ENCODE measurements at places on chromosomes 11 and 22.
A peak's percentile ranks its signal among the peaks of the same experiment; 100 is the strongest.

DNA sequence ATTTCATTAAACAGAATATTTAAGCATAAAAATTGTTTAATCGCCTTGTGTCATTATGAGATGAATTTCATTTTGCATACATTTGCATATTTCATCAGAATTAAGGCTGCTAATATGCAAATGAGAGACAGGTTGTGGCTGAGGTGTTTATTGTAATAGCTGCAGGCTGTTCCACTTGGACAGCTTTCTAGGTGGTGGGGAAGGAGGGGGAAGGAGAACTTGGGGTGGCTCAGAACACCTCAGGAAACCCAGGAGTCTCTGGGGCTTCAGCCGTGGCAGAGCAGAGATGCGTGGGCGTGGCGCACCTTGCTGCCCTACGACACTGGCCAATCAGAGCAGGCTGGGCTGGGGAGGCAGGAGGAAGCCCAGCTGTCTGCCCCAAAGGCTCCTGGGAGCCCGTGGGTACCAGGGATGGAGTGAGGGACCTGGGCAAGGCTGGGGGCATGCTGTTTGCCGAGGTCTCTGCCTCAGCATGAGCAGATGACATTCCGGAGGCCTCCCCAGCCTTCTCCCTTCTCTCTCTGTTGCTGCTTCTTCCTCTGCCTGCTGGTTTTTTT is 542.9 kb downstream of the MN1 start:
- DNase-seq, result no peak

GRCh38 chr22:40578171-40578570 is 58.3 kb downstream of the MRTFA start:
- DNase-seq, result no peak

DNA sequence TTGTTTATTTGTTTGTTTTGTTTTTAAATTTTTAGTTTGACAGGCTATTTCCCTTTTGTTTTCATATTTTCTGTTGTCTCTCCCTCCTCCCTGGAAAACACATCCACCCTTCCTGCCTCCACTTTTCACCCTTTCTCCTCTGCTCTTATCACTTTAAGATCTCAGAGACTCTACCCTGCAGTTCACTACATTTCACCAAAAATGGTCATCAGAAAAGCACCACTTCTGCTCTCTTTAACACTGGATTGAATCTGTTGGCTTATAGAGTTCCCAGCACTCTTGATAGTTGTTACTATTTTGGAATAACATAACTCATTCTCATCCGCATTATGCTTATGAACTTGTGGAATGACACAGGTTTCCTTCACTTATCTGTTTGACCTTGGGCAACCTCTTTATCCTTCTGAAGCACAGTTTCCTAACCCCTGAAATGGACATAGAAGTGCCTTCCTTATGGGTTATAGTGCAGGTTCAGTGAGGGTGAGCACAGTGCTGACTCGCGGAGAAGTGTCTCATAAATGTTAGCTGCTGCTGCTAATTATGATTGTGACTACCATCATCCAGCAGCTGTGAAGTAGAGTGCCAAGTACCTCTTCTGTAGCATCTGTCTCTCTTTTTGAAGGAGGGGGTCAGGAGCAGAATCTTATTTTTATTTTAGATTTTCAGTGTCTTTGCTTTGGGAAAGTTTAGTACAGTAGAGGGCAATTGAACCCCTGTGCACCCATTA is 15.0 kb downstream of the TEAD1 start:
- peak; percentile 75 for DNase-seq

DNA sequence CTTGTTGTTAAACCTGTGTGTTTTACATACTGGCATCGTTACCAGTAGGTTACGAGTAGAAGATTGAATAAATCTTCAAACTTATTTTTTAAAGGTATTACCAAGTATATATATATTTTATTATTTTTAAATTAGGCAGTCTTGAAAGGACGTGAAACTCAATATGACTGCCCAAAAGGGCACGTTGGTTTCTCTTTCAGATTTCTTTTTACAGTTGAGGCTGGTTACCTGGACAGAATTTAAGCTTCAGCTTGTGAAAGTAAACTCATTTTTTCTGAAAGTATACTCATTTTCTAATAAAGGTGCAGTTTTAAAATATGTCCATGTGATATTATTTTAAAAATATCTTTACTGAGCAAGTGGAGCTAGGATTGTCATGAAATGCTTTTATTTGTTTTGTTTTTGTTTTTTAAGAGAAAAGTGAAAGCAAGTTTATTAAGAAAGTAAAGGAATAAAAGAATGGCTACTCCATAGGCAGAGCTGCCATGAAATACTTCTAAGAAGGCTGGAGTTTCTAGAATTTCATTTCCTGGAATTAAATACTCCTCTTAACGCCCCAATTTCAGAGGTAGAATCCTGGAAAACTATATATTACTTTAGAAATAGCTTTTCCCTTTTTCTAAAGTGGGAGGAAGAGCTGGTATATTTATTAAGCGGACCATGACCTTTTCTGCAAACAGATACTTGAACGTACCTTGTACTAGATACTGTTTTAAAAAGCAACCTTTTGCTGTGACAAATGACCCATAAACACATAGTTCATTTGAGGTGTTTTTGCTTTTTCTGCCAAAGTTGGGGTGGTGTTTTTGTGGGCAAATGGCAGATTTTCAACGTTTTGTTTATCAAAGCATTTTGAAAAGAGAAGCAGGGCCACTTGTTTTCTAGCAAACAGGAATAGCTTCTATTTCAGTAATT is 1.9 kb downstream of the FBXO7 start:
- DNase-seq, result no peak

GRCh38 chr11:58254936-58255335 is 13.1 kb downstream of the OR10W1 start:
- DNase-seq, result no peak

DNA sequence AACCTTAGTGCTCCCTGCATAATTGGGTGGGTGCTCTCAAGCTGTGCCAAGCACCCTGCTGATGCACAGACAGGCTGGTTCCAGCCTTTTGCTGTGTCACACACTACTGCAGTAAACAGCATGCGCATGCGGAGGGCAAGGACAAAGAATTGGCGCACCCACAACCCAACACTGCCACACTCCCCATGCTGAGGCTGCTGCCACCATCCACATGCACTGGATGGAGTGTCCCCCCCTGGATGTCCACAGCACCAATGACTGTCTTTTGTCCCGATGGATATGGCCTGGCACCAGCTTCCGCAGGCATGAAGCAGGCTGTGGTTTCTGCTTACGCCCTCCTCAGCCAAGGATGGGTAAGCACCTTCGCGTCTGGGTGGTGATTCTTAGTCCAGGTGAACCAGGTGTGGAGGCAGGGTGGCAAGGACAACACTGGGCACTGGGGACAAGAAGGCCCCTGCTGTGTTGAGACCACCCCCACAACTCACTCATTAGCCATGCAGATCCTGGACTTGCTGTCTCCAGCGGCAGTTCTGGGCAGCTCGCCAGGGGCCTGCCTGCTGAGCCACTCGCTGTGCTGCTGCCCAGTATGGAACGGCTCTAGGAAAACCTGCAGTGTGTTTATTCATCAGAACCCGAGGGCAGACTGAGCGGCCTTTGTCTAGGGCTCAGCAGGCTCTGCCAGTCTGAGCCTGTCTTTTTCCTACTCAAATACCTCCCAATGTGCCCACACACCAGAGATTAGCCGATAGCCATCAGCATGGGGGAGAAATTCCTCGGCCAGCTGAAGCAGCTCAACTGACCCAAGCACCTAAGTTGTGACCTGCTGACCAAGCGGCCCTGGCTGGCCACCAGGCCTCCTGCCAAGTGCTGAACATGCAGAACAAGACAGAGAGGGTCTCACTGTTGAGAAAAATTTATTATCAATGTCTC is 8.2 kb upstream of the NAP1L4 start:
- DNase-seq, result peak; percentile 97

- no peak for DNase-seq
Observed at GRCh38 chr11:127506647-127507046, 506.1 kb upstream of the KIRREL3 start.

GRCh38 chr11:30586251-30587144 is at the start of gene MPPED2:
MPPED2 (minus strand) TSS chr11:30586353; CDS start chr11:30580373, 5,980 bp downstream.
- peak; percentile 29 for DNase-seq

DNA sequence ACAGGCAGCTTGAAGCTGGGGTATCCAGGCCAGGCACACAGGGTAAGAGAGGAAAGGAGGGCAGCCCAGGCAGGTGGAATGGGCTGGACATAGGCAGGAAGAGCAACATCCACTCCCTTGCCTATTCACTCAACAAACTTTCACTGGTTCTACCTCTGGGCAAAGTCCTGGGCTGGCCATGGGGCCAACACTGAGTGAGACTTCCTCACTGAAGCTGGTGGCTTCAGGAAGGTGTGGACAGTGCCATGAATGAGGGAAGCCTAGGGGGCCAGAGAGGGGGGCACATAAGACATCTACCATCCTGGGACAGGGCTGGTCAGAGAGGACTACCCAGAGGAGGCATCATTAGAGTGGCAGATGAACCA is 44.9 kb upstream of the TCF20 start:
- DNase-seq, result no peak

- peak; percentile 63 for DNase-seq
Observed at GRCh38 chr11:94400839-94401772, at the start of gene GPR83. GPR83 (minus strand) TSS chr11:94401419; CDS start chr11:94401247, 172 bp downstream.

- DNase-seq, result no peak
Observed at GRCh38 chr11:100805506-100806199, 118.6 kb downstream of the ARHGAP42 start.

DNA sequence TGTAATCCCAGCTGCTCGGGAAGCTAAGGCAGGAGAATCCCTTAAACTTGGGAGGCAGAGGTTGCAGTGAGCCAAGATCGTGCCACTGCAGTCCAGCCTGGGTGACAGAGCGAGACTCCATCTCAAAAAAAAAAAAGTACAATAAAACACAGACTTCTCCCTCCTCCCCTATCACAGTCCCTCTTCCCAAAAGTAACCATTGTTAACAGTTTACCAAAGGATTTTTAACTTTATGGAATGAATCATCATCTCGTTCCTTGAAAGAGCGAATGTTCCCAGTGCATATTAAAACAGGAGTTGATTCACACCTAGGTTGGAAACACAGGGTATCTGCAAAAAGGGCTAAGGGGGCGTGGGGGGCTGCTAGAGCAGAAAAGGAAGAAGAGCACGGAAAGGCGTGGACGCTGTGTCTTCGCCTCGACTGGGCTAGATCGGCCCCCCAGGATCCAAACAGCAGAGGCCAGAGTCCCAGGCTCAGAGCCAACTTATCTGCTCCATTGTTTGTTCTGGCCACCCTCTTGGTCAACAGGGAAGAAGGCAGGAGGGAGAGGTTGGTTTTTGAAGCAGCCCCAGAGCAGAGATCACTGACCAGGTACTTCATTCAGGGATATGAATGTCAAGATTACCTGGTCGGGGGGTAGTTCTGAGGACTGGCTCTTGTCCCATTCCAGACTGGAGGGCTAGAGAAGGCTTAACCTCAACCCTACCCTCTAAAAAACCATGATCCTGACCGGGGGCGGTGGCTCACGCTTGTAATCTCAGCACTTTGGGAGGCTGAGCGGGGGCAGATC is 2.1 kb upstream of the AHNAK start:
- no peak for DNase-seq

DNA sequence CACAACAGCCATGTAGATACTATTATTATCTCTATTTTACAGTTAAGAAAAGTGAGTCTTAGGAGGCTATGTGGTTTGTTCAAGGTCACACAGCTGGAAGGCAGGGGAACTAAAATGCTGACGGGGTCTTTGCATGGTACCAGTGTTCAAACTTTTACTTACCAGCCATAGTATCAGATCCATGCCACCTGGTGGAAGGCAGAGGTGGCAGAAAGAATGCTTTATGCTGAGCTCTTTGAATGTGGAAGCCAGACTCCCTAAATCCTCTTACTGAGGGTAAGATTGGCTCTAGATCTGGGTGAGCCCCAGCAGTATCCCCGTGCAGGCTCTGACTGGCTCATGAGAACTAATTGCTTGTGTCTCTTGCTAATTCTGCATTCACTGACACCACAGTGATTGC is 54.3 kb upstream of the NAV2 start:
- no peak for DNase-seq

GRCh38 chr11:98740321-98740720 is 280.4 kb upstream of the CNTN5 start:
- no peak for DNase-seq

DNA sequence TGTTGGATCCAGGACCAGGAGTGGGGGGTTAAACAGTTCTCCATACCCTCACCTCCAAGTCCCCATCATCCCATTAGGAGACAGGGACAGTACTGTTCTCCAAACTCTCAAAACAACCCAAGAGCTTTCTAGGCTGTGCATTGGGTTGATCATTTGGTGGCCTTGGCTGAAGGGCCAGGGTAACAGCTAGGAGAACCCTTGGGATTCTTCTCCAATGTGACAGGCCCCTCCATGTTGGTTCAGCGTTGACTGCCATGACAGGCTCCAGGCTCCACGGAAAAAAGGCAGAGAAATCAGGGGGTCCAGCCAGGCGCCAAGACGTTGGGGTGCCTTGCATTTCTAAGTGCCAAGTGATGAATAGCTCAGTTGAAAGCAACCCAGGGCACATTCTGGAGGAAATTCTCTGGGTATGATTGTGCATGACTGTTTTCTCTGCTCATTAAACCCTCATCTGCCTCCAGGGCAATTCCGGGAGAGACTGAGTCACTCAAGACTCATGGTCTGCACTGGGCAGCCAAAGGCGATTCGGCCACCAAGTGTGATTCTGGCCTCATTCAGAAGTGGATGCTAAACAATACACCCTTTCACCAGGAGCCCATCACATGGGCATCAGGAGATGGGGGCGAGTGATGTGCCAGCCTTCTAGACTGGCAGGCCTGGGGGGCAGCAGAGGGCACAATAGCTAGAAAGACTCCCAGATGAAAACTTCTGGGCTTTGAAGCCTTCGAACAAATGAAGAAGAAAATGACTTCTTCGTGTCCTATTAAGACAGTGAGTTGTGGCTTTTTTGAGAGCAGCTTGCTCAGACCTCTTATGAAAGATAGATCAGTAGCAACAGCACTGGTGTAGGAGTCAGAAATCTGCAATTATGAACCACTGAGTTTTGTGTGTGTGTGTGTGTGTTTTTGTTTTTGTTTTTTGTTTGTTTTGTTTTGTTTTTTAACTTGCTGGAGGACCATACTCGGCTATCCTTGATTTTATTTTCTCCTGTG is 27.7 kb downstream of the CD44 start:
- DNase-seq, result no peak

- no peak for DNase-seq
Observed at GRCh38 chr11:1371026-1371325, 18.8 kb upstream of the BRSK2 start.

DNA sequence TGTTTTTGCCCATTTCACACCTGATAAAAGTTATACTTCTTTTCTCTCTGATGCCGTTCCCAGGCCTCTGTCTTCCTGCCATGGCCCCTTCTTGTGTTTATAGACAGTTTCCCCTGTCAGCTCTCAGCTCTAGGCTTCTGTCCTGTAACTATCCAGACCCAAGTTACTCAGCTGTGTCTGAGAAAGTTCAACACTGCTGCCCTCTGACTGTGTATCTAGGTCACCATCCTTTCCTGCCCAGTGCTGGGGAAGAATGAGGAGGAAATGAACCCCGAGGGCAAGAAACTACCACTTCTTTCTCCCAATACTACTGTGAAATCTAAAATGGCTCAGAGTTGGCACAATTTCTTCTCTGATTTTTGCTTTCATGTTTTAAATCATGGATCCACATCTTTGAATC is 29.6 kb downstream of the SNX19 start:
- no peak for DNase-seq
